Left ventricle myocardium superior (tissue), 1 donor: ENCODE measurements at places on chromosomes 16 and 17. TPM values are rescaled to one million over a fixed set of nuclear protein-coding genes. Genes with fewer than 3 reads are reported as not detected.

- DNase-seq, result no peak
These were observed 60.6 kb upstream of the NOG start for GRCh38 chr17:56532926-56533325.

GRCh38 chr16:49838441-49839016 is 17.4 kb downstream of the ZNF423 start:
- peak; percentile 46 for DNase-seq

- no peak for DNase-seq
These were observed 7.4 kb downstream of the RPL13 start for GRCh38 chr16:89567656-89568594.

GRCh38 chr17:81479175-81480071 is 33.2 kb downstream of the ACTG1 start:
- no peak for DNase-seq

DNA sequence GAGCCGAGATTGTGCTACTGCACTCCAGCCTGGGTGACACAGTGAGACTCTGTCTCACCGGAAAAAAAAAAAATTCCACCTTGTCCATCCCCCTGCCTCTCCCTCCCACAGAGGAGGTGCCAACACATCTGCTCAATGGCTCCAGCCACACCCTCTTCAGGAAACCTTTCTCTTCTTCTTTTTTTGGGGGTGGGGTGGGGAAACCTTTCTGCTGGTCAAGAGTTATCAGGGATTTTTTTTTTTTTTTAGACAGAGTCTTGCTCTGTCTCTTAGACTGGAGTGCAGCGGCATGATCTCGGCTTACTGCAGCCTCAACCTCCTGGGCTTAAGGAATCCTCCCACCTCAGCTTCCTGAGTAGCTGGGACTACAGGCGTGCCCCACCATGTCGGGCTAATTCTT is 18.7 kb downstream of the TNS4 start:
- no peak for DNase-seq

- no peak for DNase-seq
These were observed 32.6 kb downstream of the CTCF start for GRCh38 chr16:67594956-67595355.

- no peak for DNase-seq
These were observed 130.1 kb downstream of the SPACA3 start for GRCh38 chr17:33121756-33122155.

GRCh38 chr17:81095383-81095762 is 60.4 kb downstream of the BAIAP2 start:
- DNase-seq, result no peak

- DNase-seq, result no peak
These were observed 41.6 kb downstream of the SNX11 start for GRCh38 chr17:48148854-48149786.

GRCh38 chr17:40316571-40317344 is 7.8 kb downstream of the RARA start:
- DNase-seq, result peak; percentile 84

- DNase-seq, result no peak
These were observed 65.6 kb downstream of the JPH3 start for GRCh38 chr16:87667946-87668345.

DNA sequence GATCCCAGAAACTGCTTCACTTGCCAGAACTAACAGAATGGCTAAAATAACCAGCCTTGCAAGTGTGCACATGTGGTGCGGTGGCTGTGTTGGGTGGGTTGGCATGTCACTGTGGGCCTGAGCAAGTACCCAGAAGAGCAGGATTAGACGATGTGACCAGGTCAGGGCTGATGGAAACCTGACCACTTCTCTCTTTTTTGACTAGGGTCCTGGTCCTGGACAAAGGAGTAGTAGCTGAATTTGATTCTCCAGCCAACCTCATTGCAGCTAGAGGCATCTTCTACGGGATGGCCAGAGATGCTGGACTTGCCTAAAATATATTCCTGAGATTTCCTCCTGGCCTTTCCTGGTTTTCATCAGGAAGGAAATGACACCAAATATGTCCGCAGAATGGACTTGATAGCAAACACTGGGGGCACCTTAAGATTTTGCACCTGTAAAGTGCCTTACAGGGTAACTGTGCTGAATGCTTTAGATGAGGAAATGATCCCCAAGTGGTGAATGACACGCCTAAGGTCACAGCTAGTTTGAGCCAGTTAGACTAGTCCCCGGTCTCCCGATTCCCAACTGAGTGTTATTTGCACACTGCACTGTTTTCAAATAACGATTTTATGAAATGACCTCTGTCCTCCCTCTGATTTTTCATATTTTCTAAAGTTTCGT is 16.7 kb downstream of the ANKRD40 start:
- no peak for DNase-seq

- DNase-seq, result no peak
These were observed 17.5 kb upstream of the C17orf78 start for GRCh38 chr17:37358098-37358829.

- DNase-seq, result no peak
These were observed 410.9 kb upstream of the SOX9 start for GRCh38 chr17:71709946-71710345.

- peak; percentile 71 for DNase-seq
These were observed 50.4 kb downstream of the OR1D5 start for GRCh38 chr17:3012926-3013581.

DNA sequence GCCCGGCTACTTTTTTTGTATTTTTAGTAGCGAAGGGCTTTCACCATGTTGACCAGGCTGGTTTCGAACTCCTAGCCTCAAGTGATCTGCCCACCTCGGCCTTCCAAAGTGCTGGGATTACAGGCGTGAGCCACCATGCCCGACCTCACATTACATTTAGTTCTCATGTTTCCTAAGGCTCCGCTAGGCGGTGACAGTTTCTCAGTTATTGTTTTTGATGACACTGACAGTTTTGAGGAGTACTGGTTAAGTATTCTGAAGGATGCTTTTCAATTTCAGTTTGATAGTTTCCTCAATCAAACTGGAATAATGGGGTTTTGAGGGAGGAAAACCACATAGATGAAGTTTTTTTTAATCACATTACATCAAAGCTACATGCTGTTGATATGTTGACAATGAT is 1028.5 kb downstream of the CDH8 start:
- no peak for DNase-seq

GRCh38 chr17:11324846-11325420 is 83.9 kb downstream of the SHISA6 start:
- DNase-seq, result no peak

- DNase-seq, result no peak
These were observed 47.2 kb downstream of the SRL start for GRCh38 chr16:4194661-4195060.

DNA sequence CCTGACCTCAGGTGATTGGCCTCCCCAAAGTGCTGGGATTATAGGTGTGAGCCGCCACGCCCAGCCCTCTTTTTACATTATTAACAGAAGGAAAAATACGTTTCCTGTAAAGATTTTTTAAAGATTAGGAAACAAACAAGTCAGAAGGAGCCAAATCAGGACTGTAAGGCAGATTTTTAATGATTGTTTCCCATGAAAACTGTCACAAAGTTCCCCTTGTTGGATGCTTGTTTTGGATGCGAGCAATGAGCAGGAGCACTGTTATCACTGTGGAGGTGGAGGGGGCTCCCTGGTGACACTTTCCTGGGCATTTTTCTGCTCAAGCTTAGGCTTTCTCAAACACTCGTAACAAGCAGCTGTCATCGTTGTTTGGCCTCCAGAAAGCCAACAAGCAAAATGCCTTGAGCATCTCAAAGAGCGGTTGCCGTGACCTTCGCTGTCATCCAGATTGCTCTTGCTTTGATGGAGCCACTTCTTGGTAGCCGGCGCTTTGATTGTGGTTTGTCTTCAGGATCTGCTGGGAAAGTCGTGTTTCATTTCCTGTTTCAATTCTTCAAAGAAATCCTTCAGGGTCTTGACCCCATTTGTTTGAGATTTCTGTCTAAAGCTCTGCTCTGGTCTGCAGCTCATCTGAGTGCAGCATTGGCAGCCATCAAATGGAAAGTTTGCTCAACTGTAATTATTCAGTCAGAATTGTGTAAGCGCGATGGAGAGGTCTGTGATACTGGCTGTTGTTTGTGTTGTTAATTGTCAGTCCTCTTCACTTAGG is 128.7 kb downstream of the RPTOR start:
- no peak for DNase-seq

- DNase-seq, result peak; percentile 55
These were observed 18.3 kb downstream of the CDIPT start for GRCh38 chr16:29844575-29845331.

DNA sequence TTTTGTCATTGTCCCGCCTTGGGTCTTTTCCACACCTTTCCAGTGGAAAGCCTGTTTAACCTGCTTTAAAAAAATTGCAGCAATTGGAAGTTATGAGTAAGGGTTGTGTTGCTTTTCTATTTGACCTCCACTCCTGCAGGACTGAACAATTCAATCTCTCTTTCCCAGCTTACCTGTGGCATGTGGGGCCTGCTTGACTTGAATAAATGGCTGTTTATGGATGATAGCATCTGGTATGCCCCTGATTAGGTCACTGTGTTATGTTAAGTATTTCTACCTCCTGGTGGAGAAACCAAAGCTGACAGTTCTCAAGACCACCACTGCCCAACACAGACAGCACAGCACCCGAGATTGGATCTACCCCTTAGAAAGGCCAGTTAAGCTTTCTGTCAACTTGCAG is 64.8 kb upstream of the NOG start:
- DNase-seq, result no peak

GRCh38 chr16:24967074-24967473 is 48.1 kb downstream of the ARHGAP17 start:
- no peak for DNase-seq

GRCh38 chr16:16146380-16147315 is 76.6 kb downstream of the ABCC6 start:
- peak; percentile 26 for DNase-seq

DNA sequence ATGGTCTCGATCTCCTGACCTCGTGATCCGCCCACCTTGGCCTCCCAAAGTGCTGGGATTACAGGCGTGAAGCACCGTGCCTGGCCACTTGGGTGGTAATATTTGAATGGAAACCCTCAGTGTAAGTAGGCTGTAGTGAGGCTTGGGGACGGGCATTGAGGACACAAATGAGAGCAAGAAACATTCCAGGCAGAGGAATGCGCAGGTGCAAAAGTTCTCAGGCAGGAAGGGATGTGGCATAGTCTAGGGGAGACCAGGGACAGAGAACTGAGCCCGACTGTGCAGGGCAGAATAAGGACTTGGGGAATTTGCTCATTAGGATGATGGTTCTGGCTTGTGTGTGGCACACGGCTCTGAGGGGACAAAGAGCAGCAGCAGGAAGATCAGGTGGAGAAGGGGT is 54.8 kb downstream of the GRB2 start:
- DNase-seq, result no peak

DNA sequence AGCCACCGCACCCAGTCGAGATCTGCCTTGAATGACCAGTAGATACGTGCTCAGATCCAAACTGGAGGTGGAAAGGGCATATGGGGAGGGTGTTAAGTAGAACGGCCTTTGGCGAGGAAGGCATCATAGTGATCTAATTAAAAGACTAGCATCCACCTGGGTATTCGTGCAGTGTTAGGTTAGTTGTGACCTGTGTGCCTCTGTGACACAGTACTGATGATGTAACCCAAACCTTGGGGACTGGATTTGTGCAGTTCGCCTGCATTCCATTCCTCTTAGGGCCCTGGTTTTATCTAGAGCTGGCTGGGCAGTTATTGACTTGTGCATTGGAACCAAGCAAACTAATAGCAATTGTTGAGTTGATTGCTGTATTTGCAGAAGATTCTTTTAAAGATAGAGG is 47.9 kb downstream of the SNX29 start:
- DNase-seq, result no peak

DNA sequence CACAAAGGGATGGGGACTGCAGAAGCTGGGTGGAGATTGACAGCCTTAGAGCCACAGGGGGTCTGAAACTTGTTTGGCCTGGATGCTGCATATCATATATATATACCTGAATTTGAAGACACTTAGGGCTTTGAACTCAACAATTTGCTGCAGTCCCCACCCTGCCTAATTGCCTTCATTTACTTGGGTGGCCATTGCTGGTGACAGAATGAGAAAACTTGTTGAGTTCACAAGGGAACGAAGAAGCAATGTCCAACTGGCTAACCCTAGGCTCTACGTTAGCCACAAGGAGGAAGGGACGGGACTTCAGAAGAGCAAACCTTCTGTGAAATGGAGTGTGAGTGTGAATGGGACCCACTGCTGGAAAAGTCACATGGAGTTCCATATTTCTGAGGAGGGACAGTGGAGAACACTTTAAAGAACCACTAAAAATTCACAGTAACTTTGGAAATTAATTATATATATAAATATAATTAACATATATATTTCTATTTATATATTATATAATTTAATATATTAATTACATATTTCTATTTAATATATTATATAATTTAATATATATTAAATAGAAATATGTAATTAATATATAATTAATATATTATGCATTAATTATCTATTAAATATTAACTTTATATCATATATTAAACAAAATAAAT is 215.3 kb upstream of the SOX9 start:
- DNase-seq, result no peak

GRCh38 chr16:19837331-19837980 is 47.2 kb downstream of the GPRC5B start:
- no peak for DNase-seq

- DNase-seq, result no peak
These were observed 1.0 kb downstream of the SLC16A6 start for GRCh38 chr17:68289936-68290267.

DNA sequence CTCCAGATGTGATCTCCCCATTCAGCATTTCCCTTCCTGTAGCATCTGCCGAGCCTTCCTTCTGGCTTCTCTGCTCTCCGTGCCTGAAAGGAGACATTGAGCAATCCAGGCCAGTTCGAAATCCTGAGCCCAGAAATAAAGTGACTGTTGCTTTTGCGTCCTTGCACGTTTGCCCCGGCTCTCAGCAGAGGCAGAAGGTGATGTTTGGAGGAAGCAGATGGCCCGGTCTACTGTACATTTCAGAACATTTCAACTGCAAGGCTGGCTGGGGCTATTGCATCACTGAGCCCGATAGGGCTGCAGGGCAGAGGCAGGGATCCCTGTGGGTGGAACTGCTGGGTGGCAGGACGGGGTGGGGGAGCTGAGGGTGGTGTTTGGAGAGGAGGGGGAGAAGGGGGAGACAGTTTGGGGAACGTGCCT is 29.4 kb downstream of the IRF8 start:
- no peak for DNase-seq

TPSG1 gene
- total RNA-seq, result not detected

TP53TG3 gene
- 0.77 TPM for total RNA-seq

CCL16 gene
- total RNA-seq, result not detected

NUBP1 gene
- 45.9 TPM for total RNA-seq

TEN1 gene
- 6.6 TPM for total RNA-seq

RAB26 gene
- 1.7 TPM for total RNA-seq

KRT20 gene
- total RNA-seq, result not detected

P2RX5 gene
- total RNA-seq, result 16.4 TPM

FBXL16 gene
- total RNA-seq, result 0.99 TPM

CTRB2 gene
- not detected for total RNA-seq

OR4D1 gene
- total RNA-seq, result not detected

UMOD gene
- not detected for total RNA-seq

TMC7 gene
- 1.1 TPM for total RNA-seq

AOC2 gene
- 0.40 TPM for total RNA-seq

KRT31 gene
- not detected for total RNA-seq
